ENCODE measurements at places on chromosomes 2 and 18.

GRCh38 chr2:200856806-200857205, 7.7 kb downstream of the CLK1 start:
- no peak for DNase-seq

DNA sequence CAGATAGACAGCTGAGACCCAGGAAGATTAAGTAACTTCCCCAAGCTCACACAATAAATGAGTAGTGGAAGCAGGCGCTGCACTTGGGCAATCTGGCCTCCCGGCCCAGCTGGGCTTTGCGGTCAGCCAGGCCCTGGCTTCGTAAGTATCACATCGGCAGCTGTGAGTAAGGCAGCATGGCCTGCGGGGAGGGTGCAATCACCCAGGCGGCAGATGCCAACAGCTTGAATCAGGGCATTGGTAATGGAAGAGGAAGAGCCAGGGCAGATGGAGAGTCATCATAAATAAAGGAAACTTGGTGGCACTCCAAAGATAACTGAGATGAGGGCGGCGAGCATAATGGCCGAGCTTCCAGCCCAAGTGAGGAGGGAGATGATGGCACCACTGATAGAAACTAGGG, 217.9 kb upstream of the PID1 start:
- DNase-seq = no peak

DNA sequence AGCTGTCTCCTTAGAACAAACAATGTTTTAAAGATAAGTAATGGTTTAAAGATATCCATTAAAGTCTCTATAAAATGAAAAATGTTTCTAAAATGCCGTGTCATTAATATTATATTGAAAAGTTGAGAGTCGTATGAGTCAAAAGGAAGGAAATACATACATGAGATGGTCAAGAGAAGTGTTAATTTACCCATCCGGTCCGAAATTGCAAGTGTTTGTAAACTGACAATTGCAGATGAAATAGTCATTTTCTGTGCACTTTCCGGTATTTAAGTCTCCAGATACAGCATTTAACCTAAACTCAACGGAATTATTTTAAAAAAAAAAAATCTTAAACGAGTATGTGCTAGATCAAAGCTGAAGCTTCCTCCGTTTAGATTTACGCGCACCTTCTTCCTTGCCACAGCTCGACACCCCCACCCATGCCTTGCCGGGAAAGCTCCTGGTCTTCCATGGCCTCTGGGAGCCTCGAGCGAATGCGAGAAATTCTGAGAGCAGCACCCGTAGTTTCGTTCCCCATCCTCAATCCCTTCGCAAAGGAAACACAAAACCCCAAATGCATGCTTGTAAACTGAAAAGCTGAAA, 1.8 kb downstream of the DSC3 start:
- DNase-seq = no peak

DNA sequence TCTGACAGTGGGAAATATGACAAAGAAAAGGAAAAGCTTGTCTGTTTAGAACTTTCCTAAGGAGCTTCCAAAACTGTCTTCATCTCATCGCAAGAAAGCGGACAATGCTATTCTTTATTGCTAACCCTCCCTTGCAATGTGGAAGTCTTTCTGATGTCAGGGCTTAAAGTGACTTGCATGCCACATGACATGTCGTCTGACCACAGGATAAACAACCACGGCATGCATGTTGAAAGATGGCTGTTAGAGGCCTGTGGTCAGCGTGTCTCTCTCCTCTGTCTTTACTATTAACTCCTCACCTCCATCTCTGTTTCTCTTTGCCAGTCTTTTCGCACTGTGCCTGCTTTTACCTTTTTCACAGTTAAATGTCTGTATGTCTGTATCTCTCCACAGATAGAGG, 389.8 kb downstream of the LNPK start:
- no peak for DNase-seq

GRCh38 chr2:27583390-27583915, 611 bp downstream of the ZNF512 start:
- no peak for DNase-seq

DNA sequence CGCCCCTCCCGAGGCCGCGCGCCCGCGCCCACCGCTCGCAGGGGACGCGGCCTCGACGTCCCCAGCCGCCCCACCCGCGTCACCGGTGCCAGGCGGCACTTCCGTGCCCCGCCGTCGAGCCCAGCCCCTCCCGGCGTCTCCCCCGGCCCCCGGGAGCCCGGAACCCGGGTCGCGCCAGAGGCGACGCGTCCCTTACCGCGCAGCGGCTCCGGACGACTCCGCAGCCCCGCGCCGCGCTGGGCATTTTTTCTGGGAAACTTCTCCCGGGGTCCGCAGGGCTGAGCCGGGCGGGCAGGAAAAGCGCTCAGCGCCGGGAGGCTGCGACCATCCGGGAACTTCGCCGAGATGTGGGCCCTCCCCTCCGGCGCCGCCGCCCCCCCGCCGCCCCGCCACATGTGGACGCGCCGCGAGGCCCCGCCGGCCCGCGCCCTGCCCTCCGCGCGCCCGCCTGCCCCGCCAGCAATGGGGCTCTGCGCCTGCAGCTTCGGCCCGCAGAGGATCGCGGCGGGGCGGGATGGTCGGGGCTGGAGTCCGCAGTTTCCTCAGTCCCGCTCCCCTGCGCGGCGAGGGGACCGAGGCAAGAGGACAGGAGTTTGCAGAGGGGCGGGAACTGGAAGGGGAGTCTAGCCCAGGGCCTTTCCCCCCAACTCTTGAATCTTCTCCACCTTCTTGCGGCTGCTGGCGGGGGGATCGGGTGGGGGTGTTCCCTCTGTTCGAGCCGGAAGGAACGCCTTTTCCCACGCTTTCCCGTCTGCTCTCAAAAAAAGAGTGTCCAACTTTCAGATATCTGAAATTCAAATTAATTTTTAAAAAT, 81.5 kb downstream of the CHRNA1 start:
- DNase-seq = peak; percentile 60

DNA sequence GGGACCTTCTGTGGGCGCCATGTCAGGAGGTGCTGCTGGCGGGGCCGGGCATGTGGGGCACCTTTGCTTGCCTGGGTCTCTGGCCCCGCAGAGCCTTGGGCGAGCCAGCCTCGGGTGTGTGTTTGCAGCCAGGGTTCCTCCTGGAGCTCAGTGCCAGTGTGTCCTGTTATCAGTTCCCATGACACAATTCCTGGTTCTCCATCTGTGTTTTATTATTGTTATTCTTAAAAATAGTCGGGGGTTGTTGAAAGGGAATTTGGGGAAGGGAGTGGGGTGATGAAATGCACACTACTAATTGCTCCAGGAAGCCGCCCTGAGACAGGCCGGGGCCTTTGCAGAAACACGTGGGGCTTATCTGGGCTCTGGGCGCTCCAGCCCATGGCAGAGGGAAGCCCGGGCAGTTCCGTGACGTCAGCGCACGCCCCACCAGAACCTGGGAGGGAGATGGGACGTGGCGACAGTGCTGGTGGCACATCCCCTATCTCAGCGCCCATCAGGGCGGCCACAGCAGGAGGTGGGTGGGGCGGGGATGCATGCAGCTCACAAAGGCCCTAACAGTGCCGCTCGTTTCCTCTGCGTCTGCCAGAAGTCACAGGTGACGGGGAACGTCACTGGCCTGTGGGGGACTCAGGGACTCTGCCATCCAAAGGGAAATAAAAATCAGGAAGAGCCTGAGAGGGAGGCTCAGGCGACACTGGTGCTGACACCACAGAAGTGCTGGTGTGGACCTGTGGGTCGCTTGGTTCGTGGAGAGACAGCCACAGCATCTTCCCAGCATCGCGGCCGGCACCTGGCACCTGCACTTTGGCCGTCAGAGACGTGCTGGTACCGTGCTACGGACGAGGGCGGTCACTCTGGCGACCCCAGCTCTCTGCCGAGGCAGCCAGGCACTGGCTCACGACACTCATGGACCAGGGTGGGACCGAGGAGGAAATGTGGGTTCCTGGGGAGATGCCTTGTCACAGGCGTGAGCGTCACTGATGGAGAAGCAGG, 131.0 kb downstream of the NFATC1 start:
- DNase-seq = no peak

- peak; percentile 29 for DNase-seq
Measured at GRCh38 chr2:207164006-207164831, 1.5 kb downstream of the KLF7 start.

GRCh38 chr2:69099541-69099940, 86.6 kb downstream of the ANTXR1 start:
- no peak for DNase-seq
